ENCODE measurements at places on chromosomes 1 and 21. TPM values are rescaled to one million over a fixed set of nuclear protein-coding genes. Genes with fewer than 3 reads are reported as not detected.

Gene DENND4B
- total RNA-seq = 18.8 TPM

Gene NKAIN1
- total RNA-seq = 0.39 TPM

DNA sequence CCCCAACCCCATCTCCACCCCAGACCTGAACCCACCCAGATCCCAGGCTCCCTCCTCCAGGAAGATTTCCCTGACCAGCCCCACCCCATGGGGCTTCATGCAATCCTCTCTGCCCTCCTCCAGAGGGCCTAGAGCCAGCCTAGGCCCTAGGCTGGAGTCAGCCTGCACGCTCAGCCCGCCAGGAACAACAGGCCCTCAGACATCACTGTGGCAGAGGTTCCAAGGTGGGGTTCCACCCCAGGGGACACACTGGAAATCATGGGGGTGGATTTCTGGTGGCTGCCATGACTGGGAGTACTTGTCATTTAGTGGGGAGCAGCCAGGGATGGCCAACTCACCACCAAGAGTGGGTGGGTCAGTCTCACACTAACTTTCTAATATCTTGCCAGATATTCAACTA is 122.0 kb downstream of the GLIS1 start:
- no peak for DNase-seq

GRCh38 chr1:2554621-2555387 is 1.4 kb upstream of the TNFRSF14 start:
- DNase-seq = no peak

GRCh38 chr1:8025671-8026144 is 401 bp downstream of the ERRFI1 start:
- no peak for DNase-seq

- DNase-seq = no peak
Measured at GRCh38 chr1:167185974-167186657, 34.6 kb upstream of the POU2F1 start.

- peak; percentile 86 for DNase-seq
Measured at GRCh38 chr1:203475012-203475981, at the start of gene PRELP. PRELP (plus strand) TSS chr1:203475806; CDS start chr1:203483185, 7,379 bp downstream.

Gene AMY1B
- total RNA-seq = not detected

GRCh38 chr21:42986125-42986783 is 11.9 kb downstream of the PKNOX1 start:
- no peak for DNase-seq

DNA sequence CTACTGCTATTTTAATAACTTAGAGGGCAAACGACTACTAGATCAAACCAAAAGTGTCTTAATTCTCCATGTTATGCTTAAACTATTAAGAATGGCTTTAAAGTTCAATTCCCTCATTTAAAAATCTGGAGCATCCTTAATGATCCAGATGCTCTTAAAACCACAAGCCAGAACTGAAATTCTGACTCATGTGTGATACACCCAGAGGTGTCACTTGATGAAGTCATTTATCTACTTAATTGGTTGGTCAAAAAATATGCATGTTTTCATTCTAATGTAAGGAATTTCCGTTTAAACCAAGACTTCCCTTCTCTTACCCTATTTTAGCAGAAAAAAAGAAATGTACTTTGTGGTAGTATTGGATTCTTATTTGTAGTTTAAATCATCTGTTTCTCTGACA is 1261.2 kb upstream of the B3GALT2 start:
- no peak for DNase-seq

- peak; percentile 5 for DNase-seq
Measured at GRCh38 chr1:41476807-41477361, 7.6 kb downstream of the EDN2 start.

Gene PARS2
- 2.5 TPM for total RNA-seq

DNA sequence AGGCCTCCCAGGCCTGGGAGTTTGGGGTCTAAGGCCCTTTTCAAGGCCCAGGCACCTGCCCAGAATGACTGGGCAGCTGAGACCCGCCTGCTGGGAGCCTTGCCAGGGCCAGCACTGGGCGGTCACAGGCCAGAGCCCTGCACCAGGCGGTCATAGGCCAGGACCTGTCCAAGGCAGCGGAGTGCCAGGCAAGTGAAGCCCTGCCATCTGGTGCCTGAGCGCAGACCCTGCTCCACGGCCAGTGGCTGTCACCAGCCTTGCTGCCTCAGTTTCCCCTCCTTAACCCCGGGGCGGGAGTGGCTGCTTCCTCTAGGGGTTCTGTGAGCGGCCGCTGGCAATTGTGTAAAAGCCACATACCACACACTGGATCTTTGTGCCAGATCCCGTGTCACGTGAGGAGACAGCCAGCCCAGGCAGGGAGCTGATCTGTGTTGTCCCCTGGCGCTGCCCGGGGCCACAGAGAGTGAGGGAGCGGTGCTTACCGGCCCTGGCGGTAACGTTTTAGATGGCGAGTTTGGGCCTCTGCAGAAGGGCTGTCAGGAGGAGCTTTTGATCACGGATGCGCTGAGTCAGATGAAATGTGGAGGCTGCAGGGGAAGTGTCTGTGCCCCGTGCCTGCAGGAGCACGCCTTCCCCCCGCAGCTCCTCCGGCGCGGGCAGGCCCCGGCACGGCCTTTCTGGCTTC is 4.6 kb downstream of the COL18A1 start:
- DNase-seq = no peak

DNA sequence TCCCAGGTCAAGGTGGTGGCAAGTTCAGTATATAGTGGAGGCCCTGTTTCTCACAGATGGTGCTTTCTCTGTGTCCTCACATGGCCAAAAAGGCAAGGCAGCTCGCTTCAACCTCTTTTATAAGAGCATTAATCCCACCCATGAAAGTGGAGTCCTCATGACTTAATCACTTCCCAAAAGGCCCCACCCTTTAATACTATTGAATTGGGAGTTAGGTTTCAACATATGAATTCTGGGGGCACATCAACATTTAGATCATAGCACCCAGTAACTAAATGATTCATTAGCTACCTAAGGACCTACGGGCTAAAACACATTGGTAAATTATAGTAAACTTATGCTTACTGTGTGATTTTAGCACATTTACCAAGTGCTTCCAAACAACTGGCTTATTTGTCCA is 317.9 kb downstream of the LTN1 start:
- peak; percentile 12 for DNase-seq

Gene SIM2
- total RNA-seq = not detected

DNA sequence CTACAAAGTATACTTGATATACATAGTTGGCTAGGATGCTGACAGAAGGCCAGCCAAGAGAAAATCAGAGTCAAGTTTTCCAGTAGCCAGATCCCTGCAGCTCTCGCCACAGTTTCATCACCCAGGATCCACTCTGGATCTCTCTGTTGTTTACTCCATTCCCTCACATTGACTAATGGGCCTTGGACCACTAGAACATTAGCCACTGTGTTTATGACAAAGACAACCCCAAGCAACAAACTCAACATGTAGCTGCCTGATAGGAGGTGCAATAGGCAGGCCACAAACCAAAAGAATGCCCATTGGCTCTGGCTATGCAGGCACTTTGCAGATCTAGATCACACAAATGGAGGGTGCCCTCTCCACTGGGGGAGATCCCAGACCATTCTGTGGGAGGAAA is 44.2 kb downstream of the ARHGEF11 start:
- no peak for DNase-seq

- DNase-seq = no peak
Measured at GRCh38 chr1:2451741-2452140, 24.3 kb upstream of the PLCH2 start.

Gene RNF11
- 85.1 TPM for total RNA-seq

Gene FOXD3
- total RNA-seq = 1.9 TPM

Gene SLC19A1
- total RNA-seq = 7.7 TPM

DNA sequence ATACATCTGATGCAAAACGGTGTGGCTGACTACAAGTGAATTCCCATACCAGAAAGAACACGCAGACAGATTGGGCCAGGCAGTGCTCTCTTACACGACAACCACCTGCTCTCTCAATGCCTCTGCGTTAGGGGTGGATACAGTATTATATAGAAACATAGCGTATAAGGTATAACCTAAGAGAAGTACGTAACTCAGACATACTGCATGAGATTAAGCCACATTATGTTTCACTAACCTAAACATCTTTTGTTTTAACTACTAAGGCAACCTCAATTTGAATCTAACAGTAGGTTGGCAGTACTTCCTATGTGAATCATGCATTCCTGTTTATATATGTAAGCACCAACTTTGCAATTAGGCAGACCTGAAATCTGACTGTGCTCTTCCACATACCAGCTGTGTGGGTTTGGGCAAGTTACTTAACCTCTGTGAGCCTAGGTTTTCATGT is 58.1 kb upstream of the COA6 start:
- no peak for DNase-seq

GRCh38 chr1:99956755-99957154 is 13.0 kb upstream of the SLC35A3 start:
- DNase-seq = peak; percentile 71

DNA sequence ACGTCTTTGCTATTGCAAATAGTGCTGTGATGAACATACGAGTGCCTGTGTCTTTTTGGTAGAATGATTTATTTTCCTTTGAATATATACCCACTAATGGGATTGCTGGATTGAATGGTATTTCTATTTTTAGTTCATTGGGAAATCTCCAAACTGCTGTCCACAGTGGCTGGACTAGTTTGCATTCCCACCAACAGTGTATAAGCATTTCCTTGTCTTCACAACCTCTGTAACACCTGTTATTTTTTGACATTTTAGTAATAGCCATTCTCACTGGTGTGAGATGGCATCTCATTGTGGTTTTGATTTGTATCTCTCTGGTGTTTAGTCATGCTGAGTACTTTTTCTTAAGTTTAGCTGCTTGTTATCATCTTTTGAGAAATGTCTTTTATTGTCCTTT is 215.0 kb downstream of the FMN2 start:
- no peak for DNase-seq

GRCh38 chr1:230283678-230284077 is 142.5 kb downstream of the PGBD5 start:
- no peak for DNase-seq

Gene SYNJ1
- total RNA-seq = 6.6 TPM

Gene SUSD4
- 12.9 TPM for total RNA-seq

- no peak for DNase-seq
Measured at GRCh38 chr1:15095496-15095875, 58.1 kb upstream of the TMEM51 start.

DNA sequence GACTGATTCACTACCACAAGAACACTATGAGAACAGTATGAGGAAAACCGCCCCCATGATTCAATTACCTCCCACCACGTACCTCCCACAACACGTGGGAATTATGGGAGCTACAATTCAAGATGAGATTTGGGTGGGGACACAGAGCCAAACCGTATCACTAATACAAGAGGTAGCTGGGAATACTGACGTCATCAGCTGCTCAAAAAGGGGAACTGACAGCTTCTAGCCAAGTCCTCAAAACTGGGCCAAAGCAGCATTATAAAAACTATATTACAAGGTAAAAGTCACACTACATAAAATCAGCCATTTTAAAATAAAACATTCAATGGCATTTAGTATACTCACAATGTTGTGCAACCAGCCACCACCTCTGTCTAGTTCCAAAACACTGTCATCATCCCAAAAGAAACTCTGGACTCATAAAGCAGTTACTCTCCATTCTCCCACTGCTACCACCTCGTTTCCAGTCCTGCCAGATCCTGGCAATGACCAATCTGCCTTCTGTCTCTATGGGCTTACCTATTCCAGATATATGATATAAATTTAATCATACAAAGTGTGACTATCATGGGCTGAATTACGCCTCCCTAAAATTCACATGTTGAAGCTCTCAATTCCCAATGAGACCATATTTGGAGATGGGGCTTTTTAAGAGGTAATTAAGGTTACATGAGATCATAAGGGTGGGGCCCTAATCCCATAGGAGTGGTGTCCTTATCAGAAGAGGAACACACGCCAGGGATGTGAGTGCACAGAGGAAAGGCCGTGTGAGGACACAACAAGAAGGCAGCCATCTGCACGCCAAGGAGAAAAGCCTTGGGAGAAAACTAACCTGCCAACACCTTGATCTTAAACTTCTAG is 192.1 kb downstream of the SETD4 start:
- no peak for DNase-seq

Gene GREM2
- total RNA-seq = 5.6 TPM

DNA sequence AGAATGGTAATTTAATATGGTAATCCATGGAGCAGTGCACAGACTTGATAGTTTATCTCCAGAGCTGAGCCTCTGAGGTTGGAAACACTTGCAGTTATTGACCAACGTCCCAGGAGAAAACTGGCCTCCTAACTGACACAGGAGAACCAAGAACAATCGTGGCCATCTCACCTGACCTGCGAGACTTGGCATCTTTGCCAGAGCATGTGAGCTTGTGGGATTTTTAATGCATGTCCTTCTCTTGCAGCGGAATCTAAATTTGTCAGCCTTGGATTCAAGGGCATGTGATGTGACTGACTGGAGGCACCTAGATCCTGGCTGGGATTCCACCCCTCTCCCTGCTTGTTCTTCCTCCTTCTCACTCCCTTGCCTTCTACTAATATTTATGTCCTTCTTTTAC is 27.8 kb upstream of the SLC26A9 start:
- DNase-seq = no peak

Gene PTGS2
- total RNA-seq = 18.6 TPM
